ENCODE measurements at places on chromosomes 12 and 14.

DNA sequence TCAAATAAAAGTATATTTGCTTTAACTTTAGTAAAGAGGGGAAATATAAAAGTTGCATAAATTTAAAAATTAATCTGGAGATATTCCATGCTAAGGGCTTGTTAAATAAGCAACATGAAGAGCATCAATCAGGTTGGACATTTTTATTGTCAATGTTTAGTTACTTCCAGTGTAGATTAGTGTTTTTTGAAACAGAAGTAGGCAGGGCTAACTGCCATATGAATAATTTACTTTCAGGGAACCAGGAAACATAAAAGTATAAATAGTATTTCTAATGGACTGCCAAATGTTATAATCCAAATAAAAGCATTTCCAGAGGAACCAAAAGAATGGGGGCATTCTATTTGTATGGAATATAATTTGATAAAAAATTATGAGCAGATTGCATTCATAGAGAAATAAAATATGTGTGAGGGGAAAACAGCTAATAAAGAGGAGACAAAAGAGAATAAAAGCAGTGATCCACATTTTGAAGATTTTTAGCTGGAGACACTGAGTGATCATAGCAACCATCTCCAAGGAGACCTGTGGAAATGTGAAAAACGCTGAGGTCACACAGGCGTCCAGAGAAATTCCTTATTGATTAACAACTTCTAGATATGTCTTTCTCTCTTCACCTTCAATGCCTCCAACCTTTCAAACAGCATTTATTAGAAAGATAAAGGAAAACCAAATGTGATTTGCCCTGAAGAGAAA lies 70.8 kb downstream of the SRGAP1 start:
- DNase-seq = peak; percentile 42

DNA sequence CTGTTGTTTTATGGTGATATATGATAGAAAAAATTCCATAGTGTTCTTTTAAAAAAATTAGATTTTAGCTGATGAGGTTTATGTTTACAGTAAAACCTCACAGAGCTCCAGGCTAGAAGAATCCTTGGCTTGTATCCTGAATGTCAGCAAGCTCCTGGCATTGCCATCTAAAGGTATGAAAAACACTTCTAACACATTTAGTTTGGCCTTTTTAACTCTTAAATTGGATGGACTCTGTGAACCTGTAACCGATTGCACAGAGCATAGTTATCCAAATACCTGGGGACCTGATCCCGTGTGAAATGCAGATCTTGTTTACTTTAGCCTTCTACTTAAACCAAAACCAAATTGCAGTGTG lies 241.1 kb upstream of the DCN start:
- no peak for DNase-seq

DNA sequence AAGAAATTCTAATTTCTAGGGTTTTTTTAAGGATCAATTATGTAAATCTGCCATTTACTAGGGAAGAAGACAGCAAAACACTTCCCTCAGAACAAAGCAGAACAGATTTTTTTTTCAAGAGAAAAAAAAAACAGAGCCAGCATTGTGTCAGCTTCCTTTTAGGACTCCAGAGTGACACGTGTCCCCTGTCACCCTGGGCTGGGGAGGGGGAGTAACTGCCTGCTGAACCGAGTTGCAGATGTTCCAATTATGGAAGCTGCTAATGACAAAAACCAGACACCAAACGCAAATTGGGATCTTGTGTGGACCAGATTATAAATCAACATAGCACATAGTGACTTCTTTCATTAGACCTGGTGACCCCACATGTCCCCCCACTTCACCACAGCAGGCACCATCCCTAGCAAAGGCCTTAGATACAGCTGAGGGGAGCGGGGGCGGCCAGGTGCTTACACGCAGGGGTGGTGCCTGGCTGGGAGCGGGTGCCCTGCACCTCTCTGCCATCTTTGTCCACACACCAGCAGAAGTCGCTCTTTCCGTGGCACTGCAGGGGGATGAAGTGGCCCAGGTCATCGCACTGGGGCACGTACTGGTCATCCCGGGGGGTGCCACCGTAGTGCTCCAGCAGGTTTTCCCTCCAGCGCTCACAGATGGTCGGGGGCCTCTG lies 25.4 kb downstream of the RTRAF start:
- no peak for DNase-seq

DNA sequence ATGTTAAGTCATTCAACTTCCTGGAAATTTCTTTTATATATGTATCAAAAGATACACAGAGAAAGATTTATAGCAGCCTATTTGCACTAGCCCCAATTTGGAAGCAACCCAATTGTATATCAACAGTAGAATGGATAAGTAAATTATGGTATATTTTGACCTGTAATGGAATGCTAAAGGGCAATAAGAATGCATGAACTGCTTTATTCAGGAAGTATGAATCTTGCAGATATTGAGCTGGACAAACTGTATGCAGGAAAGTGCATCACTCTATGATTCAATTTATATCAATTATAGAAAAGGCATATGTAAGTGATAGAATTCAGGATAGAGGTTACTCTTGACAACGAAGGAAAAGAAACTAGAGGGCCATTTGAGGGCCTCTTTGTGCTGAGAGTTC lies 913.1 kb upstream of the FBXO33 start:
- DNase-seq = no peak

GRCh38 chr12:9699269-9699897 lies 29.9 kb downstream of the CLEC2D start:
- DNase-seq = no peak

Measured in COLO829 (cell line).